ENCODE measurements at places on chromosomes 3 and 15.

- DNase-seq: no peak
Measured at GRCh38 chr3:52896151-52896550, 1.2 kb downstream of the STIMATE start.

- no peak for DNase-seq
Measured at GRCh38 chr3:117068301-117068700, 358.7 kb downstream of the TUSC7 start.

GRCh38 chr3:147411238-147411814 is 2.2 kb downstream of the ZIC1 start:
- DNase-seq: no peak

- DNase-seq: peak; percentile 77
Measured at GRCh38 chr15:59437817-59438624, at the start of gene FAM81A. Gene FAM81A, plus strand, starts transcription at chr15:59438186. Its CDS starts 20,441 bp downstream, at chr15:59458627.
